ENCODE measurements at places on chromosomes 7 and 10.

DNA sequence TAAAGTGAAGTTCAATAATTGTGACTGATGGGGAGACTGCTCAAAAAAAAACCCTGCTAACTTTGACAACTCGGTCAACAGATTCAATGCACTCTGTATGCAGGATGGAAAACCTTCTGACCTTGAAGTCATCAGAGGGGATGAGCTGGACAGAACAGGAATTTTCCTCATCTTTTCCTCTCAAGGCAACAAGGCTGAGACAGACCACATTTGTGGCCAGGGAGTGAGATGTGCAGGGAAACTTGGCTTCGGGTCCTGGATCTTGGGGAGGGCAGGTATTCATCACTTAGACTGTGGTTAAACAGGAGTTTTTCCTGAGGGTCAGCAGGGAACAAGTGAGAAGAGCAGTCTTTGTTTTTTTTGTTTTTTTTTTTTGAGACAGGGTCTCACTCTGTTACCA, 100.6 kb downstream of the BAMBI start:
- DNase-seq, result no peak

DNA sequence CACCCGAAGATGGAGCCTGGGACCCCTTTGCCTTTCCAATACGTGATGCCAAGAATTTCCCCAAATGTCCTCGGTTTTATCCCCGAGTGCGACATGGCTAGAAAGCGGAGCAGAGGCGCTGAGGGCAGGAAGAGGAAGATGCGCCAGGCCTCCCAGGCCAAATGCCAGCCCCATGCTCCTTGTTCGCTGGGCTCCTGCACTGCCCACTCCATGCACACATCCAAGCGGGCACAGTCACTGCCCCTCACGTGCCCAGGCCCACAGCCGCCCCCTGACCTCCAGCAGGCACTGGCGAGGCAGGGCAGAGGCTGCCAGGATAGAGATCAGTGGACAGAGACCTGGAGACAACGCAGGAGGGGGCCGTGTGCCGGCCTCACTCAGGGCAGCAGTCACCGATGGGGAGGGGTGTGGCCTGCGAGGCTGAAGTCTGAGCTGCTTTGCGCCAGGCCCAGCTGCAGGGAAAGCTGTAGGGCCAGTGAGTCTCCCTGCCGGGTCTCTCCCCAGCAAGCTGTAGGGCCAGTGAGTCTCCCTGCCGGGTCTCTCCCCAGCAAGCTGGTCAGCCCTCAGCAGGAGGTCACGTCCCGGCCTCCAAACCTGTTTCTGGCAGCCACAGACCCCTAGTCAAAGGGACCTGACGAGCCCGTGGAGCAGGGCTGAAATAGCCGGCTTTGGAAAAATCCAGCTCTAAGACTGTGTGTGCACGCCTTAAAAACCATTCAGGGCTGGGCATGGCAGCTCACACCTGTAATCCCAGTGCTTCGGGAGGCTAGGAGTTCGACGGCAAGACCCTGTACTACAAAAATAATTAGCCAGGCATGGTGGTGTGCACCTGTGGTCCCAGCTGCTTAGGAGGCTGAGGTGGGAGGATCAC, 100.6 kb upstream of the DIP2C start:
- DNase-seq, result no peak

GRCh38 chr7:90726623-90727022, 130.5 kb downstream of the CDK14 start:
- DNase-seq, result peak; percentile 58

DNA sequence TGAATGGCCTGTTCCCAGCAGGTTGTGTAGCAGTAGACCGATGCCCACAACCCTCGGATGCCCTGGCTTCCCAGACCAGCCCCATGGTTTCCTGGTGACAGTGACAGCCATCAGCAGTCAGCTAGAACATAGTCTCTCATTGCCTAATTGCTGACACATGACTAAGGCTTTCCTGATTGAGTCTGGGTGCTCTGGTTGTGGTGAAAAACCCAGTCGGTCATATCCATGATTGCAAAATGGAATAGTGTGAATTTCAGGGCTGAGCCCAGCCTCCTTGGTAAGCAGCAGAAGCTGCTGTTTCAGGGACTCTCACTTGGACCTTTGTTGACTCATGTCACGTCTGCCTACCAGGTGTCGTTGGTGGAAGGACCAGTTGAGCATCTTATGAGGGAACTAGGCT, 36.6 kb downstream of the POR start:
- no peak for DNase-seq

GRCh38 chr7:37390114-37390513, 58.5 kb downstream of the ELMO1 start:
- no peak for DNase-seq

All from OCI-M1 (cell line).